ENCODE measurements at places on chromosomes 1 and 21.

DNA sequence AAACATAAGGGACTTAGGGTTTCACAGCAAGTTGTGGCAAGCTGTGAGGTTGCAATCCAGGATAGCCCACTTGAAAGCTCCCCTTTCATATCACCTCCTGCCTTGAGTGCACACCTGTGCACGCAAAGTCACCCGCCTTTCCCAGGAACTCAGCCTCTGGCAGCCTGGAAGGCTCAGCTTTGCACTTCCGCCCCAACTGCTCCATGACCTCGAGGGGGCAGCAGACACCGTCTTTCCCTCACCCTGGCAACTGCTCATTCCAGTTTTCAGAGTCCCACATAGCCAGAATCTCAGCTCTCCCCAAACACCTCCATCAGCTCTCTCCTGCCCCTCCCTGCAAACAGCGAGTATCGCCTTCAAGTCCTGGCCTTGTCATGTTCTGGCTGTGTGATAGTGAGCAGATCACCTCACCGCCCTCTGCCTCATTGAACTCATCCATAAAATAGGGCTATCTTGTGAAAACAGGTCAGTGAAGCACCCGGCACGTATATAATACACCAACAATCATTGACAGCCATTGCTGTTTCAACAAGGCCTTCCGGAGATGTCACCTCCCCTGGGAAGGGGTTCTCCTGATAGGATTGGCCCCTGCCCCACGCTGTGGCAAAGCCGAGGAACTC lies 32.2 kb upstream of the EPB41 start:
- peak; percentile 94 for DNase-seq

DNA sequence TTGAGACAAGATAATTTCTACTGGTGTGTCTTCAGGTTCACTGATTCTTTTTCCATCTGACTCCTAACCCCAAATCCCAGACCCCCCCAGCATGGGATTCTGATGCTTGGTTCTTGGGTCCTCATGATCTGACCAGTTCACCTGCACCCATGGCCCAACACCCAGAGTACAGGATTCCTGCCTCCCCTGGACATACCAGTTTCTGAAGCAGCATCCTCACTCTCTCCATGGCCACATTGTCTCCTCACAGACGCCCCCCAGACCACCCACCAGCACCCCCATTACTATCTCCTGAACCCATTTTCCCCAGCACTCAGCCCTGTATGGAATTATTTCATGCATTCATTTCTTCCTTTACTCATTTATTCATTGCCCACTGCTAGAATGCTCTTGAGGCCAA lies 864 bp upstream of the KRTAP12-3 start:
- no peak for DNase-seq

DNA sequence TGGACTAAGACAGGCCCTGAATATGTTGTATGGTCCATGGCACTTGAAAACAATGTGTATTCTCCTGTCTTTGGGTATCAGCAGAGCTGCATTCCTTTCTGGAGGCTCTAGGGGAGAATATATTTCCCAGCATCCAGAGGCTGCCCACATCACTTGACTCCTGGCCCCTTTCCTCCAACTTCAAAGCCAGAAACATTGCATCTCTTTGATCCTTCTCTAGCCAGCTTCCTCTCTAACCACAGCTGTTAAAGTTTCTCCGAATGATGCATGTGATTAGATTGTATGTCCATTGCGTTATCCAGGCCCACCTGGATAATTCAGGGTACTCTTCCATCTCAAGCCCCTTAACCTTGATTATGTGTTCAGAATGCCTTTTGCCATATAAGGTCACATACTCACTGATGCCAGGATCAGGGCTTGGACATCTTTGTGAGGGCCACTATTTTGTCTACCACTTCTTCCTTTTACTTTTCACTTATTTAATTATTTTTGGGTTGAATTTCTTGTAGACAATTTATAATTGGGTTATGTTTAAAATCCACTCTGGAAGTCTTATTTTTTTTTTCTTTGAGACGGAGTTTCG lies 5.3 kb downstream of the CHD1L start:
- DNase-seq, result no peak

GRCh38 chr1:56963667-56964066 lies 2.1 kb downstream of the C8B start:
- no peak for DNase-seq

- no peak for DNase-seq
Observed at GRCh38 chr1:37308031-37308960, 166.1 kb upstream of the ZC3H12A start.

DNA sequence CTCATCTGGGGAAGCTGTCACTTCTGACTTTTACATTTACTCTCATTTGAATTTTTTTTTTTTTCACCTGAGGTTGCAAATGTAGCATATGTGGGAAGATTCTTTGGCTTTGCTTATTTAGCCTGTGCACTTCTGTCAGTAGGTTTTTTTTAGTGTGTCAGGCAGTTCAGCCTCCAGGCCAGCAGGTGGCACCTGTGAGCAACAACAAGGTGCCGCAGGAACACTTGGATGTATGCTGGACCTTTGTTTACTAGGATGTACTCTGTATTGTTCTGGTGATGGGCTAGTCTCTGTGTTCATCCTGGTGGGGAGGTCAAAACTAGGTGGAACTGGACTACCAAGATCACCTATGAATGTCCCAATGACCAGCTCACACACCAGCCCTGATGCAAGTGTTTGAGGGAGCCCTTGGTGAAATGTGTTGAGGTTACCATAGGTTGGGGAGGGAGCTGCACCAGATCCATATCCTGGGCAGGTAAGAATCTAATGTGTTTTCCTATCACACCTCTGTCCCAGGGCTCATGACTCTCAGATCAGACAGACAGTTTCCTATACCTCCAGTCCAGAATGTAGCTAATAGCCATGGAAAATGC lies 618.2 kb downstream of the BRINP3 start:
- peak; percentile 48 for DNase-seq

DNA sequence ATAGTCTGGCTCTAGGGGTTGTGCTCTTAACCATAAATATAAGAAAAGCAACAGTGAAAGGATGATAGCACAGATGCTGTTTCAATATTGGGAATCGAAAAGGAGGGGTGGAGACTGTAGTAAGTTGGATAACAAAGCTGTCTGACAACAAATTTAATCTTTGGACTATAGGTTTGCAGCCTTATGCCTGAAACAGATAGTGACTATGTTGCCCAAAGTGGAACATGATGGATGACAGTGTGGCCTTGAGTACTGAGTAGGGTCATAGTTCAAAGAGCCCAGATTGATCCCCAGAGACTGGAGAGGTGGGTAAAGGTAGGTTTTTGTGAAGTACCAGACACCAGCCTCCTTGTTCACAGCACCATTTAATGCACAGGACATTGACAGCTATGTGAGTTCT lies 144.0 kb upstream of the PALMD start:
- no peak for DNase-seq

DNA sequence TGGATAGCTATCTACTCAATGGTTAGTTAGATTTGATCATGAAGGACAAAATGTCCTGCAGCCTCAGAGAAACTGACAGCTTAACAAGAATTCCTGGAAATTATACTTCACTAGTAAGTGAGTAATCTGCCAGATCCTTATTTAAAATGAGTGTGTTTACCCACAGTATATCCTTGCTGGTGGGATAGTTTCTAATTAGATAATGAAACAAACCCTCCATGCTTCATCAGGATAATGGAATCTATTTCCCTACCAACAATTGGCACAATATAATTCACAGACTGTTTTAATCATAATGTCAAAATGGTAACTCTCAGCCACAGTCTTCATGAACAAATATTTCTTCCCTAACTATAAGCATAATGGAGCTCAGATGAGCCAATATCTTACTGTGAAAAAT lies 239.4 kb upstream of the ST6GALNAC5 start:
- DNase-seq, result no peak

DNA sequence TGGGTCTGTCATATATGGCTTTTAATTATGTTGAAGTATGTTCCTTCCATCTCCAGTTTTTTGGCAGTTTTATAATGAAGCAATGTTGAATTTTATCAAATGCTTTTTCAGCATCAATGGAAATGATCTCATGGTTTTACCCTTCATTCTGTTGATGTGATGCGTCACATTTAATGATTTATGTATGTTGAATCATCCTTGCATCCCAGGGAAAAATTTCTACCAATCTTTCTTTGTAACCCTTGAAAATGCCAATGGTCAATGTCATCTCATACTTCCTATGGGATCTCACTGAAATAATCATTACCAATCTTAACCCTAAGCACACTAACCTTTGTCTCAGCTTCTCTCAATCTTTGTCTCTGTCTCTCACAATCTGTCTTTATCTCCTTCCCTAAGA lies 1004.0 kb downstream of the KCNT2 start:
- DNase-seq, result no peak

Data from HEK293T (cell line).